ENCODE measurements at places on chromosomes 11 and 22.

DNA sequence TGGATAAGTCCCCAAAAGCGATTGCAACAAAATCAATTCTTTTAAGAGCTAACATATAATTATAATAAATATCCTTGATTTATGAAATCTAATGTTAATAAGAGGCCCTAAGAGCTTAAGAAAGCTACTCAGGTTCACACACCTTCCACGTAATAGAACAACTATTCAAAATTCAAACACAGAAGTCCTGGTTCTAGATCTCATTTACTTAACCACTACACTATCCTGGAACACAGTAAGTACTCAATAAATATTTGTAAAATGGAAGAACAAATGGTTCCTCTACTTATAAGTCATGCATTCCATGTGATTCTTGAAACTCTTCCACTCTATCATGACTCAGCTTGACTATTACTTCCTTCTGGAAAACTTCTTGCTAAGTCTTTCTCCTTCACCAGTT, 268.2 kb downstream of the FAM181B start:
- no peak for DNase-seq

- peak; percentile 26 for DNase-seq
Measured at GRCh38 chr22:17102297-17102667, 17.5 kb downstream of the IL17RA start.

DNA sequence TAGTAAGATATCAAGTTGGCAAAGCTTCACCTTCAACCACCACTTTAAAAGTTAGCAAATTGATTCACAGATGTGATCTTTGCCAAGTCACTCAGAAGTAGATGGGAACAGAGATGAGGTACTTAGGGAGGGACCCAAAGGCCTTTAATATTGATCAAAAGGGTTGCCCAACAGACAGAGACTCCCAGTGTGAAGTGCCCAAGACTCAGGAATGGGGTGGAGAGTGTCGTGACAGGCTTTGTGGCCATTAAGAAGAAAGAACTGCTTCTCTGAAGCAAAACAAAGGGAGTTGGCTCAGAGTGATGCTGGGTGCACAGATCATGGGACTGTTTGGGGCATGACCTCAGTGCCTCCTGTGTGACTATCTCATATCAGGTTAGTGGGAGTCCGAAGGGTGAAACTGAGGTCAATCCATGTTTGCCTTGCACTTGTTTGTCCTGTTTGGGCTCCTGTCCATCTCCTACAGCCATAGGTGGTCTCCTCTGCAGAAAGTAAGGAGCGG, 132.3 kb downstream of the APIP start:
- no peak for DNase-seq

DNA sequence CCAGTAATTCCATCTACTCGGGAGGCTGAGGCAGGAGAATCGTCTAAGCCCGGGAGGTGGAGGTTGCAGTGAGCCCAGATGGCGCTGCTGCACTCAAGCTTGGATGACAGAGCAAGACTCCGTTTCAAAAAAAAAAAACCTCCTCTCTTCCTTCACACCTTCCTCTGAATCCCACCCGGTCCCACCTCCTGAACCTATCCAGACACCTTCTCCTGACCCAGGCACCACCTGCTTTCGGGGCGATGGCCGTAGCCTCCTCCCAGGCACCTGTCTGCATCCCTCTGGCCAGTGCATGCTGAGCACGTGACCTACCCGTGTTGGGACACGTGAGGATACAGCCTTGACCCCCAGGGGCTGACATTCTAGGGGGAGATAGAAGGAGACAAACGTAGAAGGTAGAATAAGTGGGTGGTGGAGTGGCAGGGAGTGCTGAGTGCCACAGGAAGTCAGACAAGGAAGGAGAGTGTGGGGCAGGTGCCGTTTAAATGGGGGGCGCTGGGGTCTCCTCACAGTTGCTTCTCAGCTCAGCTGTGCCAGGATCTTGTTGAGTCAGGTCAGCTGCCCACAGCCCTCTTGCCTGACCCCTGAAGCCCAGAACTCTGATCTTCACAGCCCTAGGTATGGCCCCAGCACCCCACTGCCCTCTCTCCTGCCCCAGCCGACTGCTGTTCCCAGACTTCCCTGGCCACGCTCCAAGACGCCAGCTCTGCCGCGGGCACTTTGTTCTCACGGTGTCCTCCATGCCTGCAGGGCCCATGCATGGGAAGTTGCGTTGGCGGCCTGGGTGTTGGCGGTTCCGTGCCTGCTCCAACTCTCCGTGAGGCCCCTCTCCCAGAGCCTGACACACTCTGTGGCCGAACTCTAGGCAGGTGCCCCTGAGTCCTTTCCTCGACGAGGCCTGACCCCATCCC, 1.2 kb upstream of the MIOX start:
- no peak for DNase-seq

- no peak for DNase-seq
Measured at GRCh38 chr22:30806391-30806861, 111.8 kb downstream of the OSBP2 start.

DNA sequence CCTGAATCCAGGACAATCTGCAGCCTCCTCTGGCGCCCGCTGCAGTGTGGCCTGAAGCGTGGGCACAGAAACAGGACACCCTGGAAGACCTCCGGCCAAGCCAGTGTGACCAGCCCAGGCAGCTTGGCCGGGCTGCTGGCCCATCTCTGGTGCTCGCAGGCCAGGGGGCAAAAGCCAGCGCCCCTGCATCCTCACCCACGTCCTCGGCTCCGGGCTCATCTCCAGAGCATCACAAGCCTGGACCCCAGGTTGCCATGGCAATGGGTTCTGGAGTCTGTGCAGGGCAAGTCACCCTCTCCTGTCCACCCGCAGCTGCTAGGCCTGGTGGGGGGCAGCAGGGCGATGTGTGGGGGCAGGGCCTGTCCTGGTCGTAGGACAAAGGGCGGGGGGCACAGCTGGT, 9.3 kb upstream of the PDGFB start:
- no peak for DNase-seq

DNA sequence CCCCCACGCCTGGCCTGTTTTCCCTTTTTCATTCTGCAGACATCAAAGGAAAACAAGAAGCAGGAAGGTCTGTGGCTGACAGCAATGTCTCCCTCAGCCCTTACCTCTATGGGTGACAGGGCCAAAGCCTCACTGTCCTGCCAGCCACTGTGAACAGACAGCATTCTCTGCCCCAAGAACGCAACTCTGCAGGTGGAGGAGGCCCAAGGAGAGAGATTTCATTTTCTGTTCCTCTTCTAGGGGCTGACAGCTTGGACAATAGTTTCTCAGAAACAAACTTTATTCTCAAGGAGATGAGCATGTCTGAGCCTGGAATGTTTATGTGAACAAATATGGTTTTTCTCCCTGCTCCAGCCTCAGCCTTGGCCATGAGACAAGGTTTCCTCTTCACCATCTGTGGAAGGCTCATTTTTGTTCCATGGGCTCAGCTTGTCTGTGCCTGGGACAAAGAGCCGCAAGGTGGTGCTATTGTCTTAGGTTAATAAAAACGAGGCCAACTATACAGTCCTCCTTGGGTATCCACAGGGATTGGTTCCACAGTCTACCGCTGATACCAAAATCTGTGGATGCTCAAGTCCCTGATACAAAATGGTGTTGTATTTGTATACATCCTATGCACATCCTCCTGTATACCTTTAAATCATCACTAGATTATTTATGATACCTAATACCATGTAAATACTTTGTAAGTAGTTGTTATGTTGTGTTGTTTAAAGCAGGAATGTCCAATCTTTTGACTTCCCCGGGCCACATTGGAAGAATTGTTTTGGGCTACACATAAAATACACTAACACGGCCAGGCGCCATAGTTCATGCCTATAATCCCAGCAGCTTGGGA, 5.8 kb downstream of the PIWIL3 start:
- DNase-seq: no peak

- DNase-seq: no peak
Measured at GRCh38 chr22:22157348-22157725, 87.2 kb upstream of the VPREB1 start.

DNA sequence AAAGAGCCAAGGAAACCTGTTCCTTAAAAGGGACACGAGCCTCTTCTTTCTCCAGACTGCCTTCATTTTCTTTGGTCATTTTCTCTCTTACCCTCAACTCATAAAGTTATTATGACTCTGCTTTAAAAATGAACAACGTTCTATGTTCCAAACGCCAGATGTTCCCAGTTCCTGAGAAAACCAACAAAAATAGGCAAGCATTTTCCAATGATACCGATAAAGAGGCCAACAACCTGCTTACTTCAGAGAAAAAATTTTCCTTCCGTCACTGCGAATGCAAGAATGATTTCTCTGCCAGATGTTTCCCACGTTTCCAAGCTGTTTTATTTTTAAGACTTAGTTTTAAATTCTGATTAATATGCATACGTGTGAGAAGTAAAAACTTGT, 315 bp upstream of the TRPC6 start:
- no peak for DNase-seq

DNA sequence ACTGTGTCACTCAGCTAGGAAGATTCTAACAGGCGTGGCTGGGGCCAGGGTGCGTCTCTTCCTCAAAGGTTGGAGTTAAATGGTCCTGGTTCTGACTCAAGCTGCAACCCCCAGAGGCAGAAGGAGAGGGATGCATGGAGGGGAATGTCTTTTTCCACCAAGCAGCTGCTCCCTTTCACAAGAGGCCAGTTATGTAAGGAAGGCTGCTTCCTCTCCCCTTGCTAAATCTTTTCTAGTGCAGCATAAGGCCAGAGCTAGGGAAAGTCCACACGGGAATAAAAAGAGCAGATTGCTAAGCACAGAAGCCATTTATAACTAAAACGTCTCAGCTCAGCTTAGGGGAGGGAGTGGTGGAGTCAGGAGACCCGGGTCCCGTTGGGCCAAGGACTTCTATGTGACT, 10.0 kb downstream of the PVALB start:
- no peak for DNase-seq

Data from aorta (tissue), 5 donors.